ENCODE measurements at places on chromosomes 13 and 19.

GRCh38 chr13:31011193-31011860 lies 78.9 kb downstream of the TEX26 start:
- DNase-seq, result no peak

- no peak for DNase-seq
Observed at GRCh38 chr13:88136098-88136790, 465.1 kb downstream of the SLITRK5 start.

DNA sequence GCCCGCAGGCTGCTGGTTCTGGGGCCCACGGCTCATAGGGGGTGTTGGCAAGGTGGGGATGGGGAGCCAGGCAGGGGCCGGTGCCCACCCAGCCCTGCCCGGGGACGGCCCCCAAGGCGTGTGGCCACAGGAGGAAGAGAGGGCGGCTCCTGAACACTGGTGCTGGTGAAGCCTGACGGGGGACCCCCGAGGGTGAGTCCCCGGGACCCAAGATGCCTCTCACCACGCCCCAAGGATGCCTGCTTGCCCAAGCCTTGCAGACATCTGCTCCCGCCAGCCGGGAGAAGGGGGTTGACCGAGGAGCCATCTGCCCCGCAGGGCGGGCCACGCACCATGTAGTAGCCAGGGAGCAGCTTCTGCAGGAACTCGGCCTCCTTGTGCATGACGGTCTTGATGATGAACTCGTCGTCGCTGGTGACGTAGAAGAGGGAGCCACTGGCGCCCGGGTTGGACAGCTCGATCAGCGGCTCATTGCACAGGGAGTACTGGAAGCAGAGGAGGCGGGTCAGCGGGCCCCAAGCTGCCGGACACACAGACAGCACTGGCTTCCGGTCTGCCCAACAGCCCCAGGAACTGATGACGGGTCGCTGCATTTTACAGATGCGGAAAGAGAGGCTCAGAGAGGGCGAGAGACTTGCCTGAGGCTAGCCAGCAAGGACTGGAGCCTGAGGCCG lies 29.6 kb upstream of the CACTIN start:
- no peak for DNase-seq

DNA sequence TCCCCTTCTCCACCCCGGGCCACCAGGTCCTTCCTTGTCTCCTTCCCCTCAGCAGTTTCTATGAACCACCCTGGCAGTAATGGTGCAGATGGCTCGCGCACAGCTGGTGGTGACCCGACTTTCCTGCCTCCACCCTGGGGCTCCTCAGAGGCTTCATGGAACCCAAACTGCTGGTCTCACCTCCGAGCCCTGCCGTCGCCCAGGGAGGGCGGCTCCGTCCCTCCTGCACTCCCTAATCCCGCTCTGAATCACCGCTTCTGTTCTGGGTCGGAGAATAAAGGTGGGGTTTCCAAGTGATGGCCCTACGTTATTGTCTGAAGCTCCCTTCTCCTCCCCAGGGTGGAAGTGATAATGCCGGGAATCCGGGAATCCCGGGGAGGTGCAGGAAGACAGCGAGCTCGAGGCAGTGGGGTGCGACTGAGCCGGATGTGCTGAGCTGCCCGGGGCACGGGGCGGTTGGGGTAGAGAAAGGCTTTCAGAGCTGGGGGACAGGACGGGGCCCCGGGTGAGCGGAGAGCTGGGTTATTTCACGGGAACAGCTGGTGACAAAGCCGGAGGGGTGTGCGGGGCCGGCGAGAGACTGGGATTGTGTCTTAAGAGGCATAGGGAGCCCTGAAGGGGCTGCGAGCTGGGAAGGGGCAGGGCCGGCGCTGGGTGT lies 711 bp downstream of the FUT2 start:
- DNase-seq, result no peak

DNA sequence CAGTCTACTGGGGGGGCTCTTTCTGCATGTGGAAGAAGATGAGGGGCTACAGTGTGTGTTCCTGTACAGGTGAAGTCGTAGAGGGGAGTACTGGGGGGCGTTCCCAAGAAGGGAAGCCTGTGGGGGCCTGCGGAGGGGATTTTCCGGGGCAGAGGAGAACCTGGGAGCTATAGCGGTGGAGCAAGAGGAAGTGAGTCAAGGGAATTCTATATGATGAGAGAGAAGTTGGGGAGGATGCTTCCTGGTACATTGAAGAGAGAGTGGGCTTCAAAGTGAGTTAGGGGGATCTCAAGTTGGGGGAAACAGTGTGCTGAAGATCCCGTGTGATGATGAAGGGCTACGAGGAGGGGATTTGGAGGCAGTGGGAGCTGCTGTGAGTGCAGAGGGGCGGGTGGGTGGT lies 1.9 kb upstream of the CACNG8 start:
- no peak for DNase-seq

GRCh38 chr19:3633559-3633988 lies 7.0 kb upstream of the CACTIN start:
- DNase-seq, result no peak

- DNase-seq, result no peak
Observed at GRCh38 chr19:28435551-28436271, 777.2 kb downstream of the UQCRFS1 start.

DNA sequence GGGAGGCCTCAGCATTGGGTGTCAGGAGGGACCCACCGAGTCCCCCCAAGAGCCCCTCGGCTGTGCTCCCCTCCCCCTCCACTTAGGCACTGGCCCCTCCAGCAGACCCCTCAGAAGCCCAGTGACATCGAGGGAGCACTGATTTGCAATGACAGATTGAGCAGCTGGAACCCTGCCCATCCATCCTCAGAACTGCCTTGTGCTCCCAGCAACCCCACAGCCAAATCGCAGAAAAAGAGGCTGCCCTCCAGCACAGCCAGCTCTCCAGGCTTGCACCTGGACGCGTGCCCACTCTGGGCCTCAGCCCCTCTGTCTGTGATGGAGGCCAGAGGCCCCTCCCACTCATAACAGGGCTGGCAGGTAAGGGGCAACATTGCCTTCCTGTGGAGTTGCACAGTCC lies 123.2 kb upstream of the VSTM2B start:
- DNase-seq, result no peak

DNA sequence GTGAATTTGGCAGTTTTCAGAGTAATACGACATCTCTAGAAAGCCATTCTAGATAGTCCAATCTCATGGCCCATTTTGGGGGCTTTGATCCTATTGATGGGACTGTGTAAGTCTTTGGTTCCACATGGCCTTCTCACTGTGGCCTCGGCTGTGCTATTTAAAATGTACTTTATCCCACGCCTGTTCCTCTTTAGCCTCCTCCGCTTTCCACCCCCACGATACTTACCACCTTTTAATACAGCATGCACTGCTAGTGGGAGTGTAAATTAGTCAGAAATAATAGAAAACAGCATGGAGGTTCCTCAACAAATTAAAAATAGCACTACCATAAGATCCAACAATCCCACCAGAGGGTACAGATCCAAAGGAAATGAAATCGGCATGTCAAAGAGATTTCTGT lies 28.3 kb upstream of the CEBPG start:
- no peak for DNase-seq

DNA sequence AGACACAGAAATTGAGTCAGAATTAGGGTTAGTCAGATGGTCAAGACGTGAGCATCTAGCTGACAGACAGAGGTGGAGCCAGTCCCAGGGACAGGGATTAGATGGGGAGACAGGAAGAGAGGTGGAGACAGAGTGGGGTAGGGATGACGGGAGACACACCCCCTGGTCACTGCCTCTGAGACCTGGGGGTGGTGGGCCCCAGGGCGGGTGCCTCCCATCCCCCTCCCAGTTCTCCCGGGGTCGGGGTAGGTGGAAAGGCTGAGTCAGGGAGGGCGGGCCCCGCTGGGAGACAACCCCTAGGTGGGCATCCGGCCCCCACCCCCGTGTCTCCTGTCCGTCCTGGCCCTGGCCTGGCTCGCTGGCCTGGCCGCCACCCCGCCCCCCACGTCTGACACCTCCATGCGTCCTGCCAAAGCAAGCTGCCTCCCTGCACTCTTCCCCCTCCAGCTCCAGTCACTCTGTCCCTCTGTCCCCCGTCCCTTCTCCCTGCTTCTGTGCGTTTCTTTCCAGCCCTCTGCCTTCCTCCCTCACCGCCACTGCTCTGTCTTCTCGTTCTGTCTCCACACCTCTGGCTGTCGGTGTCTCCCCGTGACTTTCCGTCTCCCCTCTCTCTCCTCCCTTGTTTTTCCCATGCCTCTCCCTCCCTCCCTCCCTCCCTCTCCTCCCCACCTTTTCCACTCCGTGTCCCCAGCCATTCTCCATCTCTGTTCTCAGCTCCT lies 15.1 kb downstream of the CCDC97 start:
- no peak for DNase-seq

- no peak for DNase-seq
Observed at GRCh38 chr19:14949876-14950275, 8.6 kb downstream of the OR7C2 start.

- no peak for DNase-seq
Observed at GRCh38 chr13:97422118-97423054, 11.6 kb upstream of the RAP2A start.

GRCh38 chr19:5655412-5655811 lies 24.9 kb downstream of the MICOS13 start:
- DNase-seq, result no peak

- DNase-seq, result no peak
Observed at GRCh38 chr19:3068071-3068470, 5.8 kb upstream of the TLE5 start.

DNA sequence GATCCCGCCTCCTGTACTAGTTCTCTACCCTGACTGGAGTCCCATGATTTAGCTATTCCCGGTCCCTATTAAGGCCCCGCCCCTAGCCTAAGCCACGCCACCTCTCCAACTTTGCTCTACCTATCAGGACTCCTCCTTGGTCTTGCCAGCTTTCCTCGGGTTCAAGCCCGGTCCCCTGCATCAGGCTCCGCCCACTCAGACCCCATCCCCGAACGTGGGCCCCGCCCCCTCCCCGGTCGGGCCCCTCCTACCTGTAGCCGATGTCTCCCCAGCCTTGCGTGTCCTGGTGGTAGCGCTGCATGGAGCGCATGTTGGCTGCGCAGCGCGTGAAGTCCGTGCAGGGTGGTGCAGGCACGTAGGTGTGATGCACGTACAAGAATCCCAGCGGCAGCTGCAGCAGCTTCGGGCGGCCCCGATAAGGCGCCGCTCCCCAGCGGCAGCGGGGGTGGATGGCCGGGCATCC lies 7.3 kb upstream of the RASAL3 start:
- no peak for DNase-seq

DNA sequence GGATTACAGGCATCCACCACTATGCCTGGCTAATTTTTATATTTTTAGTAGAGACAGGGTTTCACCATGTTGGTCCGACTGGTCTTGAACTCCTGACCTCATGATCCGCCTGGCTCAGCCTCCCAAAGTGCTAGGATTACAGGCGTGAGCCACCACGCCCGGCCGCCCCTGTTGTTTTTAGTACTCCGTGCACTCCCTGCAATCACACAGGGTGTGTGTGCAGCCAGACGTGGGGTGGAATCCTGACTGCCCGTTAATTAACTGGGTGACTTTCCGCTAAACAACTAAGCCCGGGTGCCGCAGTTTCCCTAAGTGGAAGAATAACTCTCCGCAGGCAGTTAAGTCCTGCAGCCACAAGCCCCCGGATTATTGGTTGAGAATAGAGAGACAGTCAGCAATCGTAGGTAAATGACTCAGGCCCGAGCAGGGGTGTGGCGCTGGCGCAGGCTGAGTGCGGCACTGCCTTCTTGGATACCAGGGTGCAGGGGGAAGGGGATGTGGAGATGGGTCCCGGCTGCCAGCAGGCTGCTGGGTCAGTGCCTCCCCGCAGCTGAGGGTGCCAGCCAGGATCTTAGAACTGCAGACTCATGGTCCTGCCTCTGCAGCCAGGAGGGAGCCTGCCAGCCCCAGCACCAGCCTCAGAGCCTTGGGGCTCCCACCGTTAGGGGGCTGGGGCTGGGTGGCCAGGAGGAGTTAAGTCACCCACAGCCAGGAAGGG lies 6.1 kb upstream of the FXYD3 start:
- no peak for DNase-seq

DNA sequence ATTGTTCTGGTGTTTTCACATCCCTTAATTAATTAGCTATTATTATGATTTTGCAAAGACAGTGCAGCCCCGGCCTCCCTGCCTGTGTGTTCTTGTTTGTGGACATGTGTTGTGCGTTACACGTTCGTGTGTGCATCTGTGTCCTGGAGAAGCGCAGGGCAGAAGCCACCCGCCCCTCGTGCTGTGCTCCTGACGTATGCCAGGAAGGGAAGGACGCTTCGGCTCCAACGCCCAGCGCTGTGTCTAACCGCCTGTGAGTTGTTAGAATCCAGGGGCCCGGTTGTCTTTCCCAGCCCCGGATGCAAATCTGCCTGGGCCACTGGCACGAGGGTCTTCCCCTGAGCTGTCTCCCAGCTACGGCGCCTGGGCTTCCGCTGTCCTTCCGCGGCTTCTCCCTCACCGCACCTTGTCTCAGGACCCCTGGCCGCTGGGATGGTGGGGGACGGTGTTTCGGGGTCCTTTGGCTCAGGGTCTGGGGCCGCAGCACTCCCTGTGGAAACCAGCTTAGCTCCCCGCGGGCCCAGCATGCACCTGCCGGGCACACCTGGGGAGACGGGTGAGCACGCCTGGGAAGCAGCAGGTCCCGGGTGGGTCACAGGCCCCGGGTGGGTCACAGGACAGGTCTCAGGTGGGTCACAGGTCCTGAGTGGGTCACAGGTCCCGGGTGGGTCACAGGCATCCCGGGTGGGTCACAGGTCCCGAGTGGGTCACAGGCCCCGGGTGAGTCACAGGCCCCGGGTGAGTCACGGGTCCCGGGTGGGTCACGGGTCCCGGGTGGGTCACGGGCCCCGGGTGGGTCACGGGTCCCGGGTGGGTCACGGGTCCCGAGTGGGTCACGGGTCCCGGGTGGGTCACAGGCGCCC lies 51.5 kb downstream of the GAS6 start:
- DNase-seq, result no peak

- DNase-seq, result no peak
Observed at GRCh38 chr13:87999240-87999700, 328.1 kb downstream of the SLITRK5 start.

- DNase-seq, result no peak
Observed at GRCh38 chr13:30872276-30872594, 33.8 kb upstream of the MEDAG start.

DNA sequence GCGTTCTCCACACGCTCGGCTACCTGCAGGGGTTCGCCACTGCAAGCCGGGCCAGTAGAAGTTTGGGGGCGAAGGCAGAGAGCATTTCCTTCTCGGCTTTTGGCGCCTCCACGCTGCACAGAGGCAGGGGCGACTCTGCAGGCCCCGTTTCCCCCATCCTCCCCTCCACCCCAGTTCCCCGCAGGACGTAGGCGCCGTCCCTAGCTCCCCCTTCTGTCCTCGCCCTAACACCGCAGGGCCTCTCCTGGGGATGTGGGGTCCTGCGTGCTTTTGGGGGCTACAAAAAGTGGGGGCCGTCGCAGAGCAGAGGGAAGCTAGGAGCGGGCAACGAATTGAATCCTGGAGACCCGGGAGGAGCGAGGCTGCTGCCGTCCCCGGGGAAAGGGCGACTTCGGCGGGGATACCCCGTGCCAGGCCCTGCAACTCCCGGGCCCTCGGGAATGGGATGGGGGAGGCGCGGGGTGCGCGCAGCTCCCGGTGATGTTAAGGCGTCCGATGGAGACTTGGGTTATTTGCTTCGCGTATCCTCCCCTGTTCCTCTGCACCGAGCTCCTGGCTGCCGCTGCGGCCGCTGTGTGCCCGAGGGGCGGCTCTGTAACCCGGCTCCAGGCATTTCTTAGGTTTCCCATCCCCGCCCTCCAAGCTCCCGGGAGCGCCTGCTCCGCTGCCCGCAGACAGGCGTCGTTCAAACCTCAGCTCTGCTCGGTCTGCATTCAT lies 255.9 kb upstream of the SOX21 start:
- DNase-seq, result no peak

Data from stimulated activated CD4-positive, alpha-beta T cell treated with anti-CD3 and anti-CD28 coated beads, Interleukin-12 subunit alpha, Interleukin-12 subunit beta, amount 100 ng/mL, for 24 hours (primary cell).